Nucleus accumbens (tissue), 56 donors: ENCODE measurements at places on chromosomes 13 and 19.

- no peak for DNase-seq
Measured at GRCh38 chr19:14371301-14371821, 9.9 kb upstream of the ADGRE5 start.

GRCh38 chr13:83621765-83622421 is 260.4 kb downstream of the SLITRK1 start:
- no peak for DNase-seq

DNA sequence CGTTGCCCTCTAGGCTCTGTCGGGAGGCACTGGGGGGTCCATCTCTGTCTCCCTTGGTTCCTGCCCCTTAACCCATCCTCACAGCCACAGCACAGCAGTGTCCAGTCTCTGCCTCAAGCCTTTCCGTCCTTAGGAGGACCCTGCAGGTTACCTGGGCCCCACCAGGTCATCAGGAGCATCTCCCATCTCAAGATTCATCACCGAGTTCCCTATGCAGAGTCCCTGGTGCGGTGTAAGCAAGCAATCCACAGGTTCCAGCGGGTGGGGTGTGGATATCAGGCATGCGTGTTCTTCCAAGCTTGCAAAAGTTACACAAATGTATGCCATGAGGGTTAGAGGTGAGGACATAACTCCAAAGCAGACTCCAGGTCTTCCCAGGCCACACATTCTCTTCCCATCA is 20.9 kb upstream of the GAS6 start:
- DNase-seq: no peak

GRCh38 chr19:47768604-47769003 is 9.9 kb upstream of the SELENOW start:
- DNase-seq: no peak

GRCh38 chr13:46389457-46390451 is 2.7 kb upstream of the RUBCNL start:
- peak; percentile 90 for DNase-seq

DNA sequence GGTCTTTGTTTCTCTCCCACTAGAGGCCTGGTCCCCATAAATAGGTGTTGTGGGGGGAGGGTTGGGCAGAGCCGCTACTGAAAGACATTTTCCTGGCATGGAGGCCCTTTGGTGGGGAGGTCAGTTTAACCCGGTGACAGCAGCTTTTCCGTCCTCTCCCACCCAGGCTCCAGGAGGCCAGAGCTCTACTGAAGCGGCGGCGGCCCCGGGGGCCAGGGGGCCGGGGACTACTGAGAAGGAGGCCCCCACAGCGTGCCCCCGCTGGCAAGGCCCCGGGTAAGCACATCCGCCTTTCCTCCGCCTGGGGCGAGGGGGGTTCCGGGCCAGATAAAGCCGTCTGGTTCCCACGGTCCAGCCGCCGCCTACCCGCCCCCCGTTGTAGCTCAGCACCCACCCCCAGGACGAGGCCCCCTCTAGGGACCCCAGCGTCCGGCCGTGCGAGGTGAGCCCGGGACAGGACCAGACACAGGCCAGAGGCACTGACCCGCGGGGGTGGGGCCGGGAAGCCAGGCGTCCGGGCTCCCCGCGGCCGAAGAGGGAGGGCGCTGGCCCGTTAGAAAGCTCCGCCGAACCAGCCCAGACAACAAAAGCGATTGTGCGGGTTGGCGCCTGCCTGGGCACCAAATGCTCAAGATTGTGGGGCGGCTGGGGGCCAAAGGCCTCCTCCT is 1.1 kb upstream of the LTBP4 start:
- no peak for DNase-seq

GRCh38 chr13:94389604-94390351 is 89.7 kb downstream of the DCT start:
- DNase-seq: no peak

DNA sequence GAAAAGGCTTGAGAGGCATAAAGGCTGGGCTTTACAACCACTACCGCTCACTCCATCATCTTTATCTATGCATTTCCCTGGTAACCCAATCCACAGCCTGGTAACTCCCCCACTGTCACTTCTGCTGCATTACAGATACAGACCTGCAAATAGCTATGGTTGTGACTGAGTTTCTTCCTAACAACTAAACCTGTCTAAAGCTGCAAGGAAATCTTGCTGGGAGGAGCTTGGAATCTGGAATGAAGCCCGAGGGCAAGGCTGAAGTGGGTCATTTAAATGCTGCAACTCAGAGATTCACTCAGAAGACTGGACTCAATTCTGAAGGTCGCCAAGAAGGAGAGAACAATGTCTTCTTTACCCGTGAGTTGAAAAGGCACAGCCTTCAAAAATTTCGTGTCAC is at the start of gene LGALS13:
TSS of gene LGALS13 (plus strand) at position 301 of the 400 bp plus-strand sequence. CDS start at position 346, 45 bp downstream.
- DNase-seq: no peak

DNA sequence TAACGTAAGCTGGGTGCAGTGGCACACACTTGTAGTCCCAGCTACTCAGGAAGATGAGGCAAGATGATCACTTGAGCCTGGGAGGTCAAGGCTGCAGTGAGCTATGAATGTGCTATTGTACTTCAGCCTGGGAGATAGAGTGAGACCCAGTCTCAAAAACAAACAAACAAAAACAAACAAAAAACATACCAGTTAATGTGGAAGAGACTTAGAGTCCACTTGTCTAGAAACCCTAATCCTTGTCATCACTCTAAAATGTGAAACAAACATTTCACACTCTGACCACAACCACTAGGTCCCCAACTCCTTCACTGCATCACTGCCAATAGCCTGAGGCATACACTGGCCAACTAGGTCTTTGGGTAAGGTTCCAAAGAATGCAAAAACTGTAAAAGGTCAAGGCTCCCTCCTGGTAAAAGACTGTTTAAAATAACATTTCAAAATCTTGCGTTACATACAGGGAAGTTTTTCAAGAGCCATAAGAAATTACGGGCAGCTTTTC is 28.6 kb upstream of the CYP2B6 start:
- no peak for DNase-seq

DNA sequence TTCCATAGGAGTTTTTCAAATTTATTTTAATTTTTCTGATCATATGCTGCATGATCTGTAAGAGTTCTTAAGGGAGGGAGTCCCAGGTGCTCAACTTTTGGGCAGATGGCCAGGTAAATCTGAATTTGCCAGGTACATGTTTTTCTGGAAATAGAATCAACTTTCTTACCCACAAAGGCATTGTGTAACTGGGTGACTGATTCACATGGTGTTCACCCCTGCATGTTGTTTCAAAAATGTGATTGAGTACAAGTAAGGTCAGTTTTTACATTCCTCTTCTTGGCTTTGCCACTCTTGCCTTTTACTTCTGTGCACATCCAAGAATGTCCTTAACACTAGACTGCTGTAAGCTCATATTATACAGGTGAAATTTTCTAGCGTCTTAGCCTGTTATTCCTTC is 30.4 kb downstream of the RB1 start:
- DNase-seq: no peak

- no peak for DNase-seq
Measured at GRCh38 chr13:23268441-23268840, 87.7 kb downstream of the SGCG start.

- no peak for DNase-seq
Measured at GRCh38 chr19:2552859-2553258, 76.9 kb downstream of the GADD45B start.

DNA sequence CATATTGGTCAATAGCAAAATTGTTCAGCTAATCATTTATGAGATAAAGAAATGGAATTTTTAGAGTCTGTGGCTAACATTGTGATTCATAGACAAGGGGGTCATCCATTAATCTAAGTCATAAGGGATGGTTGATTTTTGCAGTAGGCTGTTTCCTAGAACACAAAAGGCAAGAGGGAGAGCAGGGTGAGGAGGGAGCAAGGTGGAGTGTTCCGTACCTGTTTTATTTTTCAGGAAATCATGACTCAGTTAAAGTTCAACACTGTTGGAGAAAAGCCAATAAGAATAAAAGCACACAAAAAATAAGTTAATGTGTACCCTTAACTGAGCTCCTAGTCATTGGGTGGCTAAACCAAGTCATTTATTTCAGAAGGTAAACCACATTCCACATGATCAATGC is 512.4 kb upstream of the ATXN8OS start:
- DNase-seq: no peak

DNA sequence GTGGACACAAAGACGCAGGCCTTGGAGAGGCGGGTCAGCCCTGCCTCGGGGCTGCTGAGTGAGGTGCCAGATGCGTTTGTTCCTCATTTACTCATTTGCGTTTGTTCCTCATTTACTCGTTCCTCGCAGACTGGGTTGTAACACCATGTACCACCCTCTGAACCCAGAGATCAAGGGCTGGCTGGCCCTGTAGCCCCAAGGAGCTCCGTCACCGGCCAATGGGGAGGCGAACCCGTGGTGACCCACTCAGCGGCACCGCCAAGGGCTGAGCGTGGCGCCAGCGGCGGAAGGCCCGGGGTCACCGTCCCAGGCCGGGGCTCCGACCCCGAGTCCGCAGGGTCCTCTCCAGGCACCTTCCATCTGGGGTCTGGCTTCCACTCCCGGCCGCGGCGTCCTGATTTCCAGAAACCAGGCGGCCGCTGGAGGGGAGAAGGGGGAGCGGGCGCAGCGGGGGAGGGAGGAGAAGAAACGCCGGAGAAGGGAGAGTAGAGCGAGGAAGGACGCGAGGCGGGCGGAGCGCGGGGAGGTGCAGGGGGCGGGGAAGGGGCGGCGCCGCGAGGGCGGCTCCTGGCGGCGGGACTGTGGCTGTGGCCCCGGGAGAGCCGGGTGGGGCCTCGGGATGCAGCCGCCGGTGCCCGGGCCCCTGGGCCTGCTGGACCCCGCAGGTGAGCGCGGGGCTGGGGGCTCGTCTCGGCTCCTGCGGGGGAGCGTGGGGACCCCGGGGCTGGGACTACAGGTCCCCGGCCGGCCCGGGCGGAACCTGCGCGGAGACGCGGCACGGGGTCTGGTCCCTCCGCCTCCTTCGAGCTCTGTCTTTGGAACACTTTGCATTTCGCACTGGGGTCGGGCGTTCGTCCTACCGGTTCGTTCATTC is at the start of gene TMEM255B:
TSS of gene TMEM255B (plus strand) at position 576 of the 874 bp plus-strand sequence. CDS start at position 620, 44 bp downstream.
- peak; percentile 73 for DNase-seq

GRCh38 chr19:7739801-7740681 is 7.3 kb downstream of the CD209 start:
- no peak for DNase-seq

GRCh38 chr19:24040621-24041020 is 46.4 kb upstream of the ZNF254 start:
- DNase-seq: no peak

GRCh38 chr19:1349211-1349610 is 34.5 kb upstream of the NDUFS7 start:
- no peak for DNase-seq

DNA sequence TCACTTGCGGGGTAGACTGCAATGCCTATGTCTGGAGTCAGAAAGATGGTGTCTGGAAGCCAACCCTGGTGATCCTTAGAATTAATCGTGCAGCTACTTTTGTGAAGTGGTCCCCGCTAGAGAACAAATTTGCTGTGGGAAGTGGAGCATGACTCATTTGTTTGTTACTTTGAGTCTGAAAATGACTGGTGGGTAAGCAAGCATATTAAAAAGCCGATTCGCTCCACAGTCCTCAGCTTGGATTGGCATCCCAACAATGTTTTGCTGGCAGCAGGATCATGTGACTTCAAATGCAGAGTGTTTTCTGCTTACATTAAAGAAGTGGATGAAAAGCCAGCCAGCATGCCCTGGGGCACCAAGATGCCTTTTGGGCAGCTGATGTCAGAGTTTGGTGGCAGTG is 9.5 kb upstream of the ERVV-1 start:
- DNase-seq: no peak

GRCh38 chr13:99250982-99251825 is 7.0 kb downstream of the GPR18 start:
- no peak for DNase-seq

DNA sequence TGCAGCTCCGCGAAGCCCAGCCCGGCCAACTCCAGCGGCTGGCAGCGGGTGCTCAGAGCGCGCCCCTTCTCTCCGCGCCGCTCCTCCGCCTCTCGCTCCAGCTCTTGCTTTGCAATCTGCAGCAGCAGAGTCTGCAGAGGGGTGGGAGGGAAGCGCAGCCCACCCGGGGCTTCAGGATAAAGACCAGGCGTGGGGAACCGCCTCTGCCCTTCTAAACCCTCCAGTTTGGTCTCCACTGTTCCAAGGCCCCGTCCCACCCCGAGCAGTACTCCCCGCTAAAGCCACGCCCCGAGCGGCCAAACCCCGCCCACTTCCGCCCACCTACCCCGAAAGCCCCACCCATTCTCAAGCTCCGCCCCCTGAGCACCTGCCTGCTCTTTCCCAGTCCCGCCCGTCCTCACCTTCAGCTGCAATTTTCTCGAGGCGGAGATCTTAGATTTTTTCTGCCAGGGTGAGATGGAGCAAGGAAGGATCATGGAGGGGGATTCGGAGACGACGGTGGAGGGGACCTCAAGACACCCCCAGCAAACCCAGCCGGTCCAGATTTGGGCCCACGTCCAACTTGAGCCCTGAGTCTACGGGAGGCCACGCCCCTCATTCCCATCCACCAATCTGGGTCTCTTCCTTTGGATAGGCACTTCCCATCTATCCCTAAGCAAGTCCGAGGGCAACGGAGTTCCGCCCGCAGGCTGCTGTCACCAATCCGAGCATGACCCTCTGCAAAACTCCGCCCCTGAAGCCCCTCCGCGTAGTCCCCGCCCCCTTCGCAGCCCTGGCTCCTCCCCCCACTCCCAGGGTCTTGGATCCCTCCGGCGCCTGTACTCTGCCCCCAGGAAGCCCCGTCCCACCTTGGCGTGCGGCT is 1.1 kb downstream of the TNNI3 start:
- no peak for DNase-seq

DNA sequence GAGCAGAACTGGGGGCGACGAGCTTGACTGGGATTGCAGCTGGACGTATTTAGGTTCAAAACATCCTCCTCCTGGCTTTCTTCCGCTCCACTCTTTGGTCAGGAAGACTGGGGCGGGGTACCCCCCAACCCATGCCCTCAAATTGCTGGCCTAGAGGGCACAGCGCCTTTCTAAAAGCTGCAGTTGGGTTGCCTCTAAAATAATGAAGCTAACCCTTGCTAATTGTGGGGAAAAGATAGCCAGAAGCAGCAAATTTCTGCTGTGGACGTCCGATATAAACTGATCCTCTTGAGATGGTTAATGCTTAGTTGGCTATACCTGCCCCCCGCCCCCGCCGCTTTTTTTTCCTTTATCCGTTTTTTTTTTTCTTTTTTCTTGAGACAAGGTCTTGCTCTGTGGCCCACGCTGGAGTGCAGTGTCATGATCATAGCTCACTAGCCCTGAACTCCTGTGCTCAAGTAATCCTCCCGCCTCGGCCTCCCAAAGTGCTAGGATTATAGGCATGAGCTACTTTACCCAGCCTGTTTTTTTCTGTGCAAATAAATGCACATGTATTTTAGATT is 754 bp upstream of the CHERP start:
- DNase-seq: no peak

- no peak for DNase-seq
Measured at GRCh38 chr19:390386-391206, 18.4 kb downstream of the C2CD4C start.

- no peak for DNase-seq
Measured at GRCh38 chr19:35178701-35179100, 24.2 kb downstream of the FXYD5 start.

DNA sequence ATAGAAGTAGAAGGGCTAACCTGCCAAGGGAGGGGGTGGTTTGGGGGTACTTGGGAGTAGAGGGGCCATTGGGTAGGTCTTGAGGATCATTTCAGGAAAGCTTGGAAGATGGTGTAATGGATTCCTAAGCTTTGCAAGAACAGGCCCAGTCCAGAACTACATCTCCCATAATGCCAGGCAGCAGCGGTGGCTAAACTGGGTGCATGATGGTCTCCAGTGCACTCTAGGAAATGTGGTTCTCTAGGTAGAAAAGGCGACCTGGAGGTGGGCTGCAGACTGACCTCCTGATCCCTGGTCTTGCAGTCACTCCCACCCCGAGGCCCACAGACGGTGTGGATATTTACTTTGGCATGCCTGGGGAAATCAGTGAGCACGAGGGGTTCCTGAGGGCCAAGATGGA is 3.8 kb downstream of the APLP1 start:
- no peak for DNase-seq
